ENCODE measurements at places on chromosomes 7 and 10. TPM values are rescaled to one million over a fixed set of nuclear protein-coding genes. Genes with fewer than 3 reads are reported as not detected.

TCERG1L gene
- not detected for polyA plus RNA-seq

GRCh38 chr10:78902815-78903214 lies 166.0 kb upstream of the ZMIZ1 start:
- no peak for DNase-seq

DNA sequence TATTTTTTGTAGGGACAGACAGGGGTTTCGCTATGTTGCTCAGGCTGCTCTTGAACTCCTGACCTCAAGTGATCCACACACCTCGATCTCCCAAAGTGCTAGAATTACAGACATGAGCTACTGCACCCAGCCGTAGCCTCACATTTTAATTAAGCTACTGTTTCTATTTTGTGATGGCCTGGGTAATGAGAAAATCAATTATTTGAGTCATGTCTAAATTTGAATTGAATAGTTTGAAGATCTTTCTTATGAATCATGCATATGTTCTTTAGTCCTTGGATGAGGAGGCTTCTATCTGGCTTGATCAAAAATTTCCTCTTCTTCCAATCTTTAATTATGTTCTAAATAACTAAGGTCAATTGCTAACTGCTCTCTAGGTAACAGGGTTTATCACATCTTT lies 175.0 kb downstream of the REEP3 start:
- no peak for DNase-seq

FAM237B gene
- 0.02 TPM for polyA plus RNA-seq

- DNase-seq = no peak
Measured at GRCh38 chr10:118562851-118563250, 32.6 kb downstream of the PRLHR start.

GRCh38 chr10:71082960-71083715 lies 129.2 kb upstream of the UNC5B start:
- no peak for DNase-seq

PGAM1 gene
- polyA plus RNA-seq = 419 TPM

ORAI2 gene
- 85.8 TPM for polyA plus RNA-seq

- no peak for DNase-seq
Measured at GRCh38 chr7:3358991-3359390, 57.9 kb downstream of the SDK1 start.

ANKRD30A gene
- polyA plus RNA-seq = not detected

- DNase-seq = no peak
Measured at GRCh38 chr7:112104120-112104519, 102.1 kb downstream of the DOCK4 start.

PRTFDC1 gene
- polyA plus RNA-seq = 6.6 TPM

DNA sequence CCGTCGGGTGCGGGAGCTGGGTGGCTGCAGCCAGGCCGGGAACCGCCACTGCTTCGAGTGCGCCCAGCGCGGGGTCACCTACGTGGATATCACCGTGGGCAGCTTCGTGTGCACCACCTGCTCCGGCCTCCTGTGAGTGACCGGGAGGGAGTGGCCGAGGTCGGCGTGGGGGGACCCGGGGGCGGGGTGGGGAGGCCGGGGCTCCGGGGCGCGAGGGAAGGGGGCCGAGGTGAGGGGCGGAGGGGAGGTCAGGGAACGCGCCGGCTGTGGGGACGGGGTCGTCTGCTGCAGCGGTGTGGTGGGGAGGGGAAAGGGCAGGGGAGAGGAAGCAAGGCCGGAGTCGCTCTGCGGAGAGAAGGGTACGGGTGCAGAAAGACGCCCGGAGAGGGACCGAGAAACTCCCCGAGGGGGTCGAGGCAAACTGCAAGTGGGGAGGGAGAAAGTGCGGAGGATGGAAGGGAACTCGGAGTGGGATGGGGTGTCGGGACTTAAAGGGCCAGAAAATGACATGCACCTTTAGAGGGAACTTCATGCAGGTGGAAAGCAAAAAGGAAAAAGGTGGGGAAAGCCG lies 518 bp downstream of the AGFG2 start:
- DNase-seq = no peak

DNA sequence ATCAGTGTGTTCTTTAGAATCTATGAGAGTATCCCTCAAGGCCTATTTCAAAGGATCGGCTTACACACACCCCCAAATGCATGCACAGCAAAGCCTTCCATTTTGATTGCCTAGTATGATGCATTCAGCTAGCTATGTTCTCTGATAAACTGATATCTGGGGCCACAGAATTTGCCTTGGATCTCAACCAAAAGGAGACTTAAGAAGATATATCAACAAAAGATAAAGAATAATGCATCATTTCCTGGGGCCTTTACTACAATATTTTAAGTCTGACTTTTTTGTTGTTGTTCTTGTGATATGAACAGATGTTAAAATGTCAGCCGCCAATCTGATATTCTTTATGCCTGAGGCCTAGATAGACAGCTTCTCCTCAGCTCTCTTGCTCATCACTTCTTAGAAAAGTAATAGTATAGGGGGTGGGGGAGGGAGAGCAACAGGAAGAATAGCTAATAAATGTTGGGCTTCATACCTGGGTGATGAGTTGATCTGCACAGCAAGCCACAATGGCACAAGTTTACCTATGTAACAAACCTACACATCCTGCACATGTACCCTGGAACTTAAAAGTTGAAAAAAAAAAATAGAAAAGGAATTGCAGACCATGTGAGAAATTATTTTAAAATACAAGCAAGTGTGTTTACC lies 792.9 kb upstream of the GHITM start:
- no peak for DNase-seq

DNA sequence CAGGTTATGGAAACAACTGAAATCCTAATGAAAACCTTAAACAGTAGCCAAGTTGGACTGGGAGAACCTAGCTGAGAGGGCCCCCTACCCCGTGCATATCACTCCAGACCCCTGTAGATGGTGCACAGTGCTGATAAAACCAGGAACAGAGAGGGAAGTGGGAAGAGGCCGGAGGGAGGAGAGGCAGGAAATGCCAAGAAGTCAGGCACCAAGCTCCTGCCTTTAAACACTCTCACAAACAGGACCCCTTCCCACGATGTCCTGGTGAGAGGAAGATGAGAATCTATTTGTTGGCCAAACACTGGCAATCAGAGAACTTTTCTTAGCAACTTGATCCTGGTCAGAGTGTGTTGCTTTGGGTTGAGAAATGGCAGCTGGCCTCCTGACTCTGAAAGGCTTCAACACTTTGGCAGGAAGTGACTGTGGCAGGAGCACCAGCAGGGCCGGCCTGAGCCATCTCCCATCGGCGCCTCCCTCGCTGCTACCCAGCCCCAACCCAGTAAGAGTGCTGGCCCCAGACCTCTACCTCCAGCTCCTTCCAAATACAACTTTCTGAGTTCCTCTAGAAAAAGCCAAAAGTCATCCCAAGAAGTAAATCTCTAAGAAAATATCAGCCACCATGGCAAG lies 39.5 kb downstream of the GSDME start:
- DNase-seq = no peak
